Caki2 (cell line): ENCODE measurements at places on chromosomes 11 and 22.

GRCh38 chr11:21119411-21119810, 450.0 kb downstream of the NELL1 start:
- no peak for DNase-seq

DNA sequence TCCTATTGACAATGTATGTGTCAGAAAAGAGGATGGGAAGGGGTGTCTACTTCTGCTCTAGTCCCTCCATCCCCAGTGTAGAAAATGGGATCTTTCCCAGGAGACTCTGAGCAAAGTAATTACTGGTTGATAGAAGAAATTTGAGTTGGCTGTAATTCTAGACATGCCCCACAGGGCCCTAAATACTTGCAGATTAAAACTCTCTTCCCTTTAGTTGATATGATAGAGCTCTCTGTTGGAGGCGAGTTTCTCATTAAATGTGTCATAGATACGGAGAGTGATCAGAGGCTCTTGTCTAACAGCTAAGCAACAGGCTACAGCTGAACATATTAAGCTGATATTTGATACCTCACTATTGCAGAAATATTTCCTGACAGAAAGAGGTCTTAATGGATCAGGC, 32.9 kb downstream of the OR52E1 start:
- no peak for DNase-seq

DNA sequence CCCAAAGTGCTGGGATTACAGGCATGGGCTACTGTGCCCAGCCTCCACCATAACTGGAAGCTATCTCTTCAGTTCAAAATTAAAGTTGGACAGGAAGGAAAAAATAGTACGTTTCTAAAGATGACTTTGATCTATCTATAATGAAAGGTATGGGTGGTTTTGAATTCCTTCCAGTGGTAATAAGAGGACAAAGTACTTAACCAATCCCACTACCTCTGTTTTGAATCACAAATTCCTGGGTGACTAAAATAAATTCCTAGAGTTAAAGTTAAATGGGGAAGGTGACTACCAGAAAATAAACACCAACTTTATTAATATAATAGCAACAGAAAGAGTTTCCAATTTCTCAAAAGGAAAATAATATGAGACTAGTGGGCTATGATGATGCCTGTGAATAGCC, 9.1 kb downstream of the PHF5A start:
- no peak for DNase-seq

GRCh38 chr11:110793556-110793955, 81.3 kb upstream of the ARHGAP20 start:
- DNase-seq: no peak

- peak; percentile 38 for DNase-seq
Observed at GRCh38 chr11:72683782-72684200, 9.6 kb upstream of the PDE2A start.

DNA sequence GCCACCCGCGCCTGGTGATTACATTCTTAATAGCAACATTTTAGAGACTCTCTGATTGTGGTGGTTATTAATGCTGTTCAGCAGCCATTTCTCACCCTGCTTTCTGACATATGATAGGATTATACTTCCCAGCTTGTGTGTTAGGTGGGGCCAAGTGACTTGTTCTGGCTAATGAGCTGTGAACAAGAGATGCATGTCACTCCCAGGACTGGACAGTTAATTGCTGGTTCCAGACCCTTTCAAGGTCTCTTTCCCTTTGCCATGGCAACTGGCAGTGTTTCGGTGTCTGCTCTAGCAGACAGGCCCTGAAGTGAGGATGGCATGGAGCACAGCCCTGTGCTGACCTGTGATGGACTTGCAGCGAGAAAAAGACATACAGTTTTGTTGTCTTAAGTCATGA, 8.9 kb upstream of the PTPRJ start:
- DNase-seq: peak; percentile 96

GRCh38 chr11:14388352-14388751, 29.4 kb upstream of the RRAS2 start:
- no peak for DNase-seq

DNA sequence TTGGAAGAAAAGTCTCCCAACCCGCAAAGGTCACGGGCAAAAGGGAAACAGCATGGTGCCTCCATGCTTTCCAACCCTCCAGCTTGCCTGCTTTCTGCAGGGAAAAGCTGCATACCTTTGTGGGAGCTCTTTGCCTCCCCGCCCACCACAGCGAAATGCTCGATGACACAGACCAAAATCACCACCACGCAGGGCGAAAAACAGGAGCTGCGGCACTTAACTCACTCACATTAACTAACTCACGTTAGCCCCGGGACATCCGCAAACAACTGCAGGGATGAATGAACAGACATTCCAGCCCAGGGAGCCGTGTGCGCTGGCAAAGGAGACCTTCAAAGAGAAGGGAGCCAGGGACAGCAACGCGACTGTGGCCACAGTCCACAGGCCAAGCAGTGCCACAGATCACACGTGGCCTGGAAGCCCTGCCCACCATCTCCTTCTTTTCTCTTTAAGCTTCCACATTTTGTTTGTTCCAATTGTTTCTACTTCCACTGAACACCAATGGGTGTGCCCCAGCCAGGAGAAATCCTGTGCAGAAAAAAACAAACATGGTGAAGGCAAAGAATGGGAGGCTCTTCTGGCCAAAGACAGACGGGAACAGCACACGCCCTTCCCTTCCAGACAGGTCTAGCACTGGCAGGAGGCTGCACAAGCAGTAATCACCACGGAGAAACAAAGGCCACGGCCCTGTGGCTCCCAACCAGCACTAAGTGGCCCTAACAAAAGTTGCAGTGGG, 39.3 kb downstream of the DUSP8 start:
- DNase-seq: peak; percentile 22

GRCh38 chr11:130100381-130101095, 30.8 kb downstream of the APLP2 start:
- no peak for DNase-seq

DNA sequence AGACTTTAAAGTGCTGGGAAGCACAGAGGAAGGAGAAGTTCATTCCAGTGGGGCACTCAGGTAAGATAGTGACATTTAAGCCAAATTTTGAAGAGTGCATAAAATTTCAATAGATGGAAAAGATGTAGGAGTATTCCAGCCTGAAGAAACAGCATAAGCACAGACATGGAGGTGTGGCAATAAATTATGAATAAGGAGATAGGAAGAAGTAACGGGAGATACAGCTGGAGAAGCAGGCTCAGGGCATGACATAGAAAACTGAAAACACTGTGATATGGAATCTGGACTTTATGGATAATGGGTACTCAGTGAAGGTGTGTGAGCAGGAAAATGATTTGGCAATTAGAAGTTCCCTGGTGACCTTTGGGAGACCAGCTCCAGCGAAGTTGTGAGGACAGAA, 33.3 kb downstream of the P4HA3 start:
- no peak for DNase-seq

GRCh38 chr22:19984201-19984753, 32.3 kb downstream of the ARVCF start:
- DNase-seq: peak; percentile 66

DNA sequence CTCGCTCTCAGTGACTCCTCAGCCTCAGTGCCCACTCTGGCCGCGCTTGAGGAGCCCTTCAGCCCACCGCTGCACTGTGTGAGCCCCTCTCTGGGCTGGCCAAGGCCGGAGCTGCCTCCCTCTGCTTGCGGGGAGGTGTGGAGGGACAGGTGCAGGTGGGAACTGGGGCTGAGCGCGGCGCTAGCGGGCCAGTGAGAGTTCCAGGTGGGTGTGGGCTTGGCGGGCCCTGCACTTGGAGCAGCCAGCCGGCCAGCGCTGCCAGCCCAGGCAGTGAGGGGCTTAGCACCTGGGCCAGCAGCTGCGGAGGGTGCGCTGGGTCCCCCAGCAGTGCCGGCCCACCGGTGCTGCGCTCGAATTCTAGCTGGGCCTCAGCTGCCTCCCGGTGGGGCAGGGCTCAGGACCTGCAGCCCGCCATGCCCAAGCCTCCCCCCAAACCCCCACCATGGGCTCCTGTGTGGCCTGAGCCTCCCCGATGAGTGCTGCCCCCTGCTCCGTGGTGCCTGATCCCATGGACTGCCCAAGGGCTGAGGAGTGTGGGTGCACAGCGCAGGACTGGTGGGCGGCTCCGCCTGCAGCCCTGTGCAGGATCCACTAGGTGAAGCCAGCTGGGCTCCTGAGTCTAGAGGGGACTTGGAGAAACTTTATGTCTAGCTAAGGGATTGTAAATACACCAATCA, 64.2 kb upstream of the NARS2 start:
- no peak for DNase-seq

GRCh38 chr11:103887001-103887658, 149.3 kb upstream of the DDI1 start:
- no peak for DNase-seq

DNA sequence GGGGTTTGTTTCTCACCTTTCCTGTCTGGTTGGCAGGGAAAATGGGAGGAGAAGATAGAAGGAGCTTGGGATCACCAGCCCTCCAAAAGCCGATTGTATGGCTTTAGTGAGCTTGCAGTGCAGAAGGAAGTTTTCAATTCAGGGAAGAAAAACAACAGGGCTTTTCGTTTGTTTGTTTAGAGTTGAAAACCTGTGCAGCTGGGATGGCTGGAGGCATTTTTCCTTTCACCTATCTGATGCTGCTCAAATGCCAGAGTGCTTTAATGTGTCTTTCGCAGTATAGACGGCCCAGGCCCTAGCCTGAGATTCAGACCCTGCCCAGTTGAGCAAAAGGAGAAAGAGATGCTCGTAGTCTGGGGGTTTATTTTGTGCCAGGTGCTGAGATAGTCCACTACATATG, 87.9 kb downstream of the INSC start:
- no peak for DNase-seq

GRCh38 chr11:124510279-124510678, 33.2 kb downstream of the OR8B12 start:
- DNase-seq: no peak

DNA sequence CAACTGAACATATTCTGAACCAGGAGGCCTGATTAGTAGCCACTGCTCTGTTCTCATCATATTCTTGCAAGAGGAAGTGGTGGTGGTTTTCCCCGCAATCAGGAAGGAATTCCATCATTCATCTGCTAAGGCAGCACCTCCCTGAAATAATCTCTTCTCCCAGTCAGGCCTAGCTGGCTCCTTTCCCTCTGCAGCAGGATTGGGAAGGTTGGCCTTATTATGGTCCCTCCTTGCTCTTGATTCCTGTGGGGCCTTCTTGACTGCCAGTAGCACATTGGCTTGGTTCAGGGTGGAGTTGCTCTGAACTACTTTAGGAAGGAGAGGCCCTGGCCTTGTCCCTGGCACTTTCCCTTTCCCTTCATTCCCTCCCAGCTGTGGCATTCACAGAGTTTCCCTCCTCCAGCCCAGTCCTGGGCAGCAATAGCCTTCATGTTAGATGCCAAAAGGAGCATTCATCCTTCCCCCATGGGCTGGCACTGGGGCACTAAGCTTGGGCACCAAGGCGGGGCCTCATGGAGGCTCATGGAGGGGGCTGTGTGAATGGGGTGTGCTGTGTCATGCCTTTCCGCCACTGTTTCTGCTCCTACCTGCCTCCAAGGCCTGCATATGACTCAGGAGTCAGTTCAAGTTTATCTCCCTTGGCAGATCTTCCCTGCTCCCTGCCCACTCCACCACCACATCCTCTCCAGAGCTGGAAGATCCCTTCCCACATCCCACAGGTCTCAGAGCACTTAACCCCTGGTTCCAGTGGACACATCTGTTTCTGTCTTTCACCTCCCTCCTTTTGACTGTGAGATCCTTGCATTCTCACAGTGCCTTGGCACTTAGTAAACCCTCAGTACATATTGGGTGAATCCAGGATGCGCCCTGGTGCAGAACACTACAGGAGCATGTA, 27.6 kb upstream of the CD44 start:
- DNase-seq: peak; percentile 23

GRCh38 chr22:48905206-48905975, 922.3 kb downstream of the BRD1 start:
- DNase-seq: no peak

DNA sequence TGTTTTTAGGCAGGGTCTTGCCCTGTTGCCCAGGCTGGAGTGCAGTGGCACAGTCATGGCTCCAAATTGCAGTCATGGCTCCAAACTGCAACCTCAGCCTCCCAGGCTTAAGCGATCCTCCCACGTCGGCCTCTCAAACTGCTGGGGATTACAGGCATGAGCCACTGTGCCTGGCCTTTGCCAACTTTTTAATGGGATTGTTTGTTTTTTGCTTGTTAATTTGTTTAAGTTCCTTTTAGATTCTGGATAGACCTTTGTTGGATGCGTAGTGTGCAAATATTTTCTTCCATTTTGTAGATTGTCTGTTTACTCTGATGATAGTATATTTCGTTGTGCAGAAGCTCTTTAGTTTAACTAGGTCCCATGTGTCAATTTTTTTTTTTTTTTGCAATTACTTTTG, 10.0 kb upstream of the SCGB1D1 start:
- no peak for DNase-seq

DNA sequence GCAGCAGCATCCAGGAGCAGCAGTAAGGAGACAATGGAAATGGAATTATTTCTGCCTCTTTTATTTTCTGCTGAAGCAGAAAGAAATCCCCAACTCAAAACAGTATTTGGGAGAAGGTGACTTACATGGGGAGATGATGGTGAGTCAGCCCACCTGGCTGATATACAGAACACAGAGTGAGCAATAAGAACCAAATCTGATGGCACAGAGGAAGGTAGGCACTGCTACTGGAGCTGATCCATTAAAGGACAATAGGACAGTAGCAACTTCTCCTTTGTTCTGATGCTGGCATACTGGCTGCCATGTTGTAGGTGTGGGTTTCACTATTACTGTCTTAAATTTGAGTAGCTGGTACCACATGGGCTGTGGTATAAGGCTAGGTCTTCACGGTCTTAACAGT, 45.2 kb downstream of the CLPB start:
- no peak for DNase-seq

DNA sequence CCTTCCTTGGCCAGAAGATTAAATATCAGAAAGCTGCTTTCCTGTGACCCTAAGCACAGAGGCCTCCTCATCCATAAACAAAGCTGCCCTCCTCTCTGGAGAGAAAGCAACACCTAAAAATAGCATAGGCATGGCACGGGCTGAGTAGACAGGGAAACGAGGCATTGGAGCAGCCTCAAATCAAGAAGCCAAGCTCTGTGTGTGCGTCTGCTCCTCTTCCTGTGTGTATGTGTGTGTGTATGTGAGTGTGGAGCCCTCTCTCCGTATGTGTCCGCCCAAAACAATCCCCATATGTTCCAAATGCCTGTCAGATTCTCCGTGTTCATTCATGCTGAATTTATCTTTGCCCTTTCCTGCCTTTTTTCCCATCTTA, 24.0 kb downstream of the KCNJ5 start:
- DNase-seq: no peak

DNA sequence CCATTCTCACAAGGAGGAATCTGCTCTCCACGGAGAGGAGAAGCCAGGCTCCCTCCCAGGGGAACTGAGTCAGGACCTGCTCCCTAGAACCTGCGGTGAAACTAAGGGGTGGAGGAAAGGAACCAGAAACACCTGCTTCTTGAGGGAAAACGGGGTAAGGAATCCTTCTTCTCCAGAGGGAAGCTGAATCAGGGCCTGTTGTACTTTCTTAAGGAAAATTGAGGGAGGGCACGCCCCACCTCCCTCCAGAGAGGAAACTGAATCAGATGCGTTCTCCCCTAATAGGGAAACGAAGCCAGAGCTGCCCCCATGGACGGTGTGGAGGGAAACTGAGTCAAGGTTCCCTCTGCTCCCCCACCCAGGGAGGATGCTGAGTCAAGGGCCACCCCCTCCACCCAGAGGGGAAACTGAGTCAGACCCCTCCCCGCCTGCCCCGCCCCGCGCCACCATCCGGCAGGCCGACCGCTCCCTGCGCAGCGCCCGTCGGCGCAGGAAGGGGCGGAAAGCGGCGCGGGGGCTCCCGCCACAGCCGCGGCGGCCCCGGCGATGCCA, 393 bp downstream of the RELA start:
- no peak for DNase-seq

- DNase-seq: no peak
Observed at GRCh38 chr11:111360150-111361043, 18.7 kb downstream of the POU2AF1 start.
